ENCODE measurements at places on chromosomes 1 and 21. TPM values are rescaled to one million over a fixed set of nuclear protein-coding genes. Genes with fewer than 3 reads are reported as not detected.

- ATAC-seq: no peak
Observed at GRCh38 chr1:59298710-59299346, 1.9 kb downstream of the FGGY start.

DNA sequence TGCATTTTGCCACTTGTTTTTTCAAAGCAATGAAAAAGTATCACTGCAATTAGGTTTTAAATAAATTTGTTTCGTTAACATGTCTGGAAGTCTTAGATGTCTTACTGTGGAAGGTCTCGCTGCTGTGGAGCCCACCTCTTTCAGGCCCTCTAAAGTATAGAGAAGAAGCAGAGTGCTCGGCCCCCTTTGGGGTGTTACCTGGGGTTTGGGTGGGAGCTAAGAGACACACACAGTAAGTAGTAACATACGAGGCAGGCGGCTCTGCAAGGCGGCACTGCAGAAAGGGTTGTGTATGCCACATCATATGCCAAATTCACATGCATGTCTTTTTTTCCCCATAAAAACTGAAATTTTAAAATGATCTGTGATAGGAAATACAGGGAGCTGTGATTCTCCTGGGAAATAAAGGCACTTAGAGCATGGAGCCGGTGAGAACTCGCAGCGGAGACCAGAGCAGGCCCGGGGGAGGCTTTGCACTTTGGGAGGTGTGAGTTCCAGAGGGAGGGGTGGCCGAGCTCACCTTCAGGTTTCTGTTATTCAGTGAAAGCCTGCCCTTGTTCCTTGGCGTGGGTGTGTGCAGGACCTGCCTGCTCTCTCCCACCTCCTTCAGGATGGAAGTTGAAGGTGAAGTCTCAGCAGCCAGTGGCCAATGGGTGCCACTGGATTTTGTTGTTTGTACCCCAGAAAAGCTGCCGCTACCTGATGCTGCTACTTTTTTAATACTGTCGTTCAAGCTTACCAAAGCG, 35.7 kb upstream of the PWP2 start:
- ATAC-seq: no peak

GRCh38 chr21:29235714-29236197, 63.0 kb upstream of the BACH1 start:
- no peak for ATAC-seq

- no peak for ATAC-seq
Observed at GRCh38 chr1:34478515-34479076, 276.3 kb upstream of the GJB5 start.

LYSMD1 gene
- total RNA-seq: 5.0 TPM

NHLH1 gene
- total RNA-seq: 0.08 TPM

DNA sequence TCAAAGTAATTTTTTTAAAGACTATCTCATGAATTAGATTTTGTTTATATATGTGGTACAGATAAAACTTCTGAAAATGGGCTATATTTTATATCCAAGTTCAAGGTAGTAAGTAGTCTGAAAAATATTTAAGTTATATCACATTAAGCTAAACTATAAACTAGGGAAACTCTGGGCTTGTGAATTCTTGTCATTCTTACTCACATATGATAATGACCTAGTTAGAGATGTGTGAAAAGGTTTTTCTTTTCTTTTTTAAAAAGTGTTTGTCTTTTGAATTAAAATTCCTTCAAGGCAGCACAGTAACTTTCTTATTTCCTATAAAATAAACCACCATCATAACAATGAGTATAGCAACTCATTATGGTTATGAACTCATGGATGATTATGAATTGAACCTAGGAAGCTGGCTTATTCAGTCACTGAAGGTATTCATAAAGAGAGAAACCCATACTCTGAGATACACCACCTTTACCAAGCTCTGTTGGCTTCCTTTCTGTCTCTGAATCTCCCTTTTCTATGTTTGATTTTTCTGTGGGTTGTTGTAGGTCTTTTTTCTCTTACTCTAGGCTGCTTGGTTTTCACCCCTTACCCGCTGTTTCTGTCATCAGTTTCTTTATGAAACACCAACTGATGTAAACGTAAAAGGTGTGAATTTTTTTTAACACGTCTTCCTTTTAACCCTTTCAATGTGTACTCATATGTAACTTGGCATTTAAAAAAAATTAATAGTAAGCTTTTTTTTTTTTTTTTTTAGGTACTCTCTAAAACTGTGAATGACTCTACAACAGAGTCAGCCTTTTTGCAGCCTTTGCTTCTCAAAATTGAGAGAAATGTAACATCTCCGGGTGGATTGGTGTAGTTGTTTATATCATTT, 25.2 kb downstream of the IL12RB2 start:
- ATAC-seq: no peak

Measured in esophagus mucosa (tissue), 1 donor.